Dorsolateral prefrontal cortex (tissue), 122 donors: ENCODE measurements at places on chromosomes 12 and 14.

DNA sequence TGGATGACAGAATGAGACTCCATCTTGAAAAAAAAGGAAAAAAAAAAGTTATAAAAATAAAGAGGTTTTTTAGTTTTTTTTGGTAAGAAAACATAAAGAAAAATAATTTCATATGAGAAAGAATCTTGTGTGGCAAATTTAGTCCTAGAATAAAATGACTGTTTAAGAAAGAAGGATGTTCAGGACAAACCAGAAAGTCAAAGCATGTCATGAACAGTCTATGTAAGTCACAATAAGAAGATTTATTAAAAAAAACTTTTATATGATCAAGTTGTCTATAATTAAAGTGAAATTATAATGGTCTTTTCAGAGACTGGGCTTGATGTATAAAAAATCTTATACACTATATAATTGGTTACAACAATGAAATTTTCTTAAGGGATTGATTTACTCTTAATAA lies 68.1 kb upstream of the HECTD1 start:
- no peak for DNase-seq

GRCh38 chr14:31263485-31264133 lies 56.0 kb upstream of the HECTD1 start:
- DNase-seq, result no peak

DNA sequence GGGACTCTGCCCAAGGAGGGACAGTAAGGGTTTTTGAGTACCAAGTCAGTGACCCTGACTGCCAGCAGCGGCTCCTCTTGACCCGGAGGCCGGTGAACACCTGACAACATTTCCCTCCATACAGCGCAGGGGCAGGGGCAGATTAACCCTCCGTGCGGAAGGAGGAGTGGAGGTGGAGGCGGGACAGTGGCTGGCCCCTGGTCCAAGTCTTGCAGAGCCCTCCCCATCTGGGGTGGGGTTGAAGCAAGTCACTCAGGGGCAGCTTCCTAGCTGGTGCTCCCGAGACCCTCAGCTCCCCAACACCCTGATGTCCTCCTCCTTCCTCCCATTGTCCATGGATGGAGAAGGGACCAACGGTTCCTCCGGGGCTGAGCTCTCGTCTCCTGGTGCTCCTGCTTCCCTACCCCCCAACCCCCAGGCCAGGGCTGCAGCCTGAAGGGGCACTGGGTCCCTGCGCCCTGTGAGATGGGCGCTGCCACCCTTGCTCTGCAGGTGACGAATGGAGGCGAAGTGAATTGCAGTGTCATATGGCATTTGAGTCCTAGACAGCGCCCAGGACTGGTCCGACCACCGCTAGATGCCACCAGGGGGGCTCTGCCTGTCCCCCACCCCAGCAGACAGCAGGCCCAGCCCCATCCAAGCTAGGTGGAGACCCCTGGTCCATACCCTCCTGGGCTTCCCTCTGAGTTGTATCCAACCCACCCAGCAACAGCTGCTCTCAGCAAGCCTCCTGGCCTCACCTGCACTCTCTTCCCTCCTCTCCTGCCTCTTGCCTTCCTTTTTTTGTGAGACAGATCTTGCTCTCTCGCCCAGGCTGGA lies 7.0 kb upstream of the AMN start:
- no peak for DNase-seq

DNA sequence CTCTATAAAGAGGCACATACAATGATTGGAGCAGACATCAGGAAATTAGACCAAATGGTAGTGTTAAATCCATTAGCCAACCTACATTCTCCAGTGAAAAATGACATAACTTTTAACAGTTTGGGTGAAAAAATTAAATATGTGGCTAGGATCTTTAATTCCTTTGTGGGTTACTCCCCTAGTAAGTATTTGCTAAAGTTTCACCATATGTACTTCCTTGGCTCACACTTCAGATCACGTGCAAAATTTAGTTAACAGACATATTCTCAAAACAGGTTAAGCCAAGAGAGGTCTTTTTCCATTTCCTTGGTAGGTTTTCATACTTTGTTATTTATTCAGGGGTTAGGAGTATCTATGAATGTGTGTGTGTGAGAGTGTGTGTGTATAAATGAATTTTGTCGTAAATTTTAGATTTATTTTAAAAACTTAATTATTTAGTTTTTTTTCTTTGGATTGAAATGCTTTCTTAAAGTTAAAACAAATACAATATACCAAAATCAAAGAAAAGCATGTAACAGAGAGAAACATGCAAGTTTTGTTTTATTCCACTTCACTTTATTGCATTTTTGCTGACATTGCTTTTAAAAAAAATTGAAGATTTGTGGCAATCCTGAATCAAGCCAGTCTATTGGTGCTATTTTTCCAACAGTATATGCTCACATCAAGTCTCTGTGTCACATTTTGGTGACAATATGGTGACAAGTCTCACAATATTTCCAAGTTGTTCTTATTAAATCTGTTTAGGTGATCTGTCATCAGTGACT lies 258.7 kb downstream of the FLRT2 start:
- no peak for DNase-seq

- no peak for DNase-seq
Measured at GRCh38 chr14:105537580-105538474, 11.4 kb downstream of the TMEM121 start.

- DNase-seq, result no peak
Measured at GRCh38 chr14:20501346-20501745, 4.0 kb upstream of the RNASE10 start.

DNA sequence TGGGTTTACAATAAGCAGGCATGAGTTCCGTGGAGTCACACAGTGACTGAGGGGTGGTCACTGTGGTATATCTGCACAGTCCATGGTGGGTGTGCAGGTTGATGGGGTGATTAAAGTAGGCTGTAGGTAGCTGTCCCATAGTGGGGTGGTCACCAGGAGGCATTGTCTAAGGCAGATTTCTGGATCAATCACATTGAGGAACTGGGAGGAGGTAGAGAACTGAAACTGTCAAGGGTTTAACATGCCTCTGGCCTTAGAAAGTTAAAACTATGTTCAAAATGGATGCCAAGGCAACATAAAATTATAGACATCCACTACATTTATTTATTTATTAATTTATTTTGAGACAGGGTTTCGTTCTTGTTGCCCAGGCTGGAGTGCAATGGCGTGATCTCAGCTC lies 8.3 kb downstream of the ADCK1 start:
- DNase-seq, result no peak

- no peak for DNase-seq
Measured at GRCh38 chr14:106286697-106287290, 760.4 kb downstream of the TMEM121 start.

- no peak for DNase-seq
Measured at GRCh38 chr12:27762757-27763156, 17.3 kb upstream of the KLHL42 start.

DNA sequence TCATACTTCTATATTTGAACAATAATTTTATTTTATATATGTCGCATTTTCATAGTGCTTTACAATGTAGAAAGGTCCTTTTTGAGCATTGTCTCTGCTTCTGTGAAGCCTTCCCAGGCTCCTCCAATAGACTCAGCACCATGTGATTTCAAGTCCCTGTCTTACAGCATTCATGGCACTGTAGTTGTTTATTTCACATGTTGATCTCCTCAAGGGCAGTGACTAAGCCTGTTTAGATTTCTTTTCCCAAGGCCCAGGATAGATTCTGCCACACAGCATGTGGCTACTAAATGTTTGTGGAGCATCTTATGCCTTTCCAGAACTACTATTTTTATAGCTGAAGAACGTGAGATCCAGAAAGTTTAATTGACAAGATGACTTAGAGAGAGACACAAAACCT lies 391.7 kb downstream of the TMEM117 start:
- no peak for DNase-seq

- no peak for DNase-seq
Measured at GRCh38 chr14:99058542-99058941, 213.5 kb downstream of the BCL11B start.

- DNase-seq, result no peak
Measured at GRCh38 chr14:74619672-74620131, 7.7 kb upstream of the LTBP2 start.

DNA sequence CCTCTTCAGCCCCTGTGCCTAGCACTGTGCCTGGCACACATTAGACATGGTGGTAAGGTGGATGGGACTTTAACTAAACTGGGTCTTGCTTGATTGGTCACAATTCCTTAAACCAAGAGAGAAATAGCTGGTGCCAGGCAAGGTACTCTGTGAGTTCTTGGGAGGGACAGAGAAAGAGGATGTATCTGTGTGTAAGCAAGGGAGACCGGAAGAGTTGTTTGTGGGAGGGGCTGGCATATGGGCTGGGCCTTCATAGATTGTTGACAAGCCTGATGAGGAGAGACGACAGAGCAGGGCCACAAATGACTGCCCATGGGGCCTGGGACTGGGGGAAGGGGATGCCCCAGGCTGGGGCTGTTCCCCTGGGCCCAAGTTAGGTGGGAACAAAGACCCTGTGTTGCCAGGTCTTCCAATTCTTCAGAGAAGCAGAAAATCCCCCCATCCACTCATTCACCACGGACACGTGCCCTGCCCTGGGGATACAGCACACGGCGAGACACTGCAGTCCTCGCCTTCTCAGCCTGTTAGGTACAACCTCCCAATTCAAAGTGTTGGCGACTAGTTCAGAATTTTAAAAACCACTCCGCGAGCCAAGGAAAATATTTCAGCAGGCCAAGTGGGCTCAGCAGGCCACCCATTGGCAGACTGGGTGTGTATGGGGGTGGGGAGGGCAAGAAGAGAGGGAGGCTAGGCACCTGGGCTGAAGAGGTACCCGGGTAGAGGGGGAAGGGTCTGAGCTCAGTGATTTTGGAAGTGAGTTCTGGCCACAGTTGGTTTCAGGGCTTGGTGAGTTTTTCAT lies 11.4 kb upstream of the CYP46A1 start:
- no peak for DNase-seq

GRCh38 chr12:75154388-75154787 lies 55.3 kb downstream of the KCNC2 start:
- no peak for DNase-seq

DNA sequence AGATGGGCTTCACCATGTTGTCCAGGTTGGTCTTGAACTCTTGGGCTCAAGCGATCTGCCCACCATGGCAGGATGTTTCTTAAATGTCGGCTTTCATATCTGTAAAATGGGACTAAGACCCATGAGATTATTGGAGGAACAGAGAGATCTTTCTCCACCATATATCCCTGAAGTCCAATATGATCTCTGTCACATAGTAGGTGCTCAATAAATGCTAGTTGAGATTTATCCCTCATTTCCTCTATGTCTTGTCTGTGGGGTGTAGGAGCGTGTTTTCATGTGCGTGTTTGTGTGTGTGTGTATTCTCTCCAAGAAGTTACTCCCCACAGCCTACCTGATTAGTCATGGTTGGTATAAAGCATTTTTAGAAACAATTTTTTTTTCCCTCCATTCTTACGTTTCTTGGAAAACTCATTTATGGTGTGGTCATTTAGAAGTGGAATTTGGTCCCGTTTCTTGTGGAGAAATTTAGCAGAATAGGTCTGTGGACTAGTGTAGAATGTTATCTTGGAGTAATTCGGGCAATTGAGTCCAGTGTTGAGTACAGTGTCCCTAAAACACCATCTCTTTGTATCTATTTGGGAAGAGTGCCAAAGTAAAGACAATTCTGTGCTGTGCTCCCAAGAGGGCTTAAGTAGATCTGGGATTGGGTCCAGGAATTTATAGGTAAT lies 4.3 kb downstream of the STRAP start:
- DNase-seq, result no peak

GRCh38 chr12:110860833-110861296 lies 14.1 kb downstream of the CCDC63 start:
- DNase-seq, result no peak

- no peak for DNase-seq
Measured at GRCh38 chr14:21238823-21239518, 30.3 kb downstream of the HNRNPC start.

DNA sequence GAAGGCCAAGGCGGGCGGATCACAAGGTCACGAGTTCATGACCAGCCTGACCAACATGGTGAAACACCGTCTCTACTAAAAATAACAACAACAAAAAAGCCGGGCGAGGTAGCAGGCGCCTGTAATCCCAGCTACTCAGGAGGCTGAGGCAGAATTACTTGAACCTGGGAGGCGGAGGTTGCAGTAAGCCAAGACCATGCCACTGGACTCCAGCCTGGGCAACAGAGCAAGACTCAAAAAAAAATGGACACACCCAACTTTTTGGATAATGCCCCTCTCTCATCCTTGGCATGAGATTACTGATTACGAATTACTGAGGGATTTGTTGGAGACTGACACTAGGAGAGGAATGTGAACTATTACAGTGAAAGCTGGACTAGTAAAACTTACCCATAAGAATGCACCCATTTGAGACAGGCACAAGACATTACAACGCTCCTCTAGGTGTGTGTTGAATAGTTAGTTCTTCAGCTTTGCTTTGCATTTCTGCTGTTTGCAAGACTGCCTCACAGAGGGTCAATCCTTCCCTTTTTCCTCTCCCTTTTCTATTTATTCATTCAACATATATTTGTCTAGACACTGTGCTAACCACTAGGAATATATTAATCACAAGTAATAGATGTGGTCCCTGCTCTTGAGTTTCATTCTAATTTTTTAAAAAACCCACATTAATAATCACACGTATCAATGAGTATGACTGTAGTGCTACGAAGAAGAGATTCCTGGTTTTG lies 46.0 kb upstream of the OR5AU1 start:
- DNase-seq, result no peak

GRCh38 chr12:125029761-125030358 lies 35.4 kb upstream of the AACS start:
- DNase-seq, result no peak

DNA sequence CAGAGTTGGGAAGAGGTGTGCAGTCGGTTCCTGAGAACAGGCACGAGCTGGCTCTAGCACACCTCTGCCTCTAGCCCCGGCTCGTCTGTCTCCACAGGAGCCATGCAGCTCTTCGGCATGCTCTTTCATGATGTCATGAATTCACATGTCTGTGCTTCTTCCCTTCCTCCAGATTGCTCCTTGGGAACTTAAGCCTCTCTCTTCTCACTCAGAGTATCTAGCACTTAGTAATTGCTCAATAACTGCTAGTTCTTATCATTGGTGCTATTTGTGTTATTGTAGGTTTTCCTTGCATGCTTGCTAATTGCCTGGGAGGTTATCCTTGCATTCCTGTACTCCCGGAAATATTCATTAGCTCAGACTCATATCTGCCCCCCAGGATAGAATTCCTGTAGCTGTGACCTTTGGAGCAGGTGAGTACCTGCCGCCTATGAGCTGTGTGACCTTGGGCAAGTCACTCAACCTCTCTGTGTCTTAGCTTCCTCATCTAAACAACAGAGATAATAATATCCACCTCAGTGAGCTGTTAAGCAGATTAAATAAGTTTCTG lies 19.5 kb downstream of the FAM181A start:
- no peak for DNase-seq
